Mesenchymal stem cell (in vitro differentiated cells and primary cell): ENCODE measurements at places on chromosomes 3 and 15.

DNA sequence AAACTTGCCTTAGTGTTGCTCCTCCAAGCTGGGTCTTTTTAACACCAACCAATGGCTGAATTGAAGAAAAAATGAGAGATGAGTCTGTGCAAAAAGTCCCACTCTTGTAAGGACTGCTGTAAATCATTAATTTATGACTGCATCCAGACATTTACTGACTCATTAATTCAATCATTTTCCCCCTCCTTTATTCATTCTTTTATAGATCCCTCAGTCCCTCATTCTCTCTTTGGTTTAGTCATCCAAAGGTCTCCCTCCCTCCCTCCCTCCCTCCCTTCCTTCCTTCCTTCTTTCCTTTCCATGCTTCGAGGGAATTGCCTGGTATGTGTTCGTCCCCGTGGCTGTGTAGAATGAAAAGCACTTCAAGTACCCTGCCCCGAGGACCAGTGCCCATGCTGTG lies 35.3 kb upstream of the MRPS22 start:
- peaks cover 43% of the 10 kb centered on the region for H3K4me1 ChIP-seq
- peak overlapping the region; percentile 99 for H3K27ac ChIP-seq
- no peaks in the 10 kb centered on the region for H3K36me3 ChIP-seq

GRCh38 chr3:116399701-116400226 lies 45.5 kb downstream of the LSAMP start:
- no peak overlapping the region for H3K4me3 ChIP-seq
- no peaks in the 10 kb centered on the region for H3K27me3 ChIP-seq
- no peaks in the 10 kb centered on the region for H3K4me1 ChIP-seq
- no peak overlapping the region for H3K27ac ChIP-seq
- H3K36me3 ChIP-seq = no peaks in the 10 kb centered on the region

DNA sequence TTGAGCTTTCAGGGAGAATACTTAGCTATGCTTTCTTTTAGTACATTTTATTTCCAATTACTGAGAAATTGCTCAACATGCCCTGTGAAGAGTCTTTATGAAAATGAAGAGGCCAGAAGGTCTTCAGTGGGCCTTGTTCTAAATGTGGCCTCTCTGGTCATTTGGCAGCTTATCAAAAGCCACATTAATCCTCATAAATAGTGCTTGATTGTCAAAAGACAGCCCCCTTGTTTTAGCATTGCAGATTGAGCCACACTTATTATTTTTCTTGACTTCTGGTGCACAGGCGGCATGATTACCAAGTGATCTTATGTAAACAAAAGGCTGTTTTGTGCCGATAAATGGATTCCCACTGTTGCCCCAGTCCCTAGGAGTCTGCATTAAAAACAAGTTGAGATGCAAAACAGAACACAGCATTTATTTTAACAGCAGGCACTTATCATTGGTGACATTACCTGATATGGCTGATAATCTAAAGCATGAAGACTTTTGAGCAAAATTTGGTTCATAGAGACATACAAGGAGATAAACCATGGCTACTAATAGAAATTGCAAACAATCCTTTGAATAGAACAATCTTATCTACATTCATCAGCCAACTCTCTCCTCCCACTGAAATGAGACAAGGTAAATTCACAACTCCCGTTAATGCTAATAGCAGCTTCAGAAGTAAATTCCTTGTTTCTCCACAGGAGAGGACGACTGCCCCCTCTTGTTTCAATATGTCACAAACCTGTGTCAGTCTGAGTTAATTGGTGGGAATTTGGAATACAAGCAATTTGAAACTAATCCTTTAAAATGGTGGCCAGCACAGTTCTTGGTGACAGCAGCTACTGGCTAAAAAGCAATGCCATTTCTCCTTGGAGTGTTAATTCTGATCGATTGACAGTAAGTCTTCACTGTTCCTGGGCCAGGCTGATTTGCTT lies 194.3 kb downstream of the NSUN3 start:
- no peaks in the 10 kb centered on the region for H3K36me3 ChIP-seq
- H3K27ac ChIP-seq = no peak overlapping the region
- no peaks in the 10 kb centered on the region for H3K27me3 ChIP-seq

- DNase-seq = no peak
- H3K27ac ChIP-seq = peak overlapping the region; percentile 83
- peak overlapping the region; percentile 75 for H3K4me3 ChIP-seq
- H3K27me3 ChIP-seq = no peaks in the 10 kb centered on the region
Measured at GRCh38 chr3:64687086-64687780, 567 bp downstream of the ADAMTS9 start.

DNA sequence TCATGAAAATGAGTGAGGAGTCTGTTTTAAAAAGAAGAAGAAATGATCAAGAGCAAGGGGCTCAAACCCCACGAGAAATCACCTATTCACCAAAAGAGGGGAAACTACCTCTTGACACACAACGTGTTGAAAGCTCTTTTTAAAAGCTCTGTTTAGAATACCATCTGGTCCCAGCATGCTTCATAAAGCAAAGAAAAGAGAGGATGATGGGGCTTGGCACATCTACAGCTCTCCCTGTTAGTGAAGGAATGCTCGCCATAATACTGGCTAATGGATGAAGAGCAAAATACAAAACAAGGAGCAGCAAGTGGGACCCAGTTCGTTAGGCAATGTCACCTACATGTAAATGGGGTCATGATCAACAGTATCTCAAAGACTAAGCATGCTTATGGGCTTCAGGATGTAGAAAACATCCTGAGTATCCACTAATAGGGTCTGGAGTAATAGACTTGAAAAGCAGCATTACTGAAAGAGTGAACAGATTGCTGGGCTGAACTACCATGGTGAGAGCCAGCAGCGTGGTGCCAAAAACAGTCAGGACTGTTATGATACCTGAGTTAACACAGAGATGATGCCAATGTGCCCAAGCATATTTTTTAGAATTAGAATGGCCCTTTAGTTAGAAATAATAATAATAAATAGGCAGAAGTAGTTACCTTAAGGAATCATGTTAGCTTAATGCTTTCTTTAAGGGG lies 159.7 kb upstream of the POU1F1 start:
- H3K27me3 ChIP-seq = no peaks in the 10 kb centered on the region
- no peak for DNase-seq
- no peaks in the 10 kb centered on the region for H3K36me3 ChIP-seq

GRCh38 chr3:52026041-52026440 lies 30.3 kb downstream of the DUSP7 start:
- H3K36me3 ChIP-seq = no peaks in the 10 kb centered on the region
- H3K27me3 ChIP-seq = no peaks in the 10 kb centered on the region

DNA sequence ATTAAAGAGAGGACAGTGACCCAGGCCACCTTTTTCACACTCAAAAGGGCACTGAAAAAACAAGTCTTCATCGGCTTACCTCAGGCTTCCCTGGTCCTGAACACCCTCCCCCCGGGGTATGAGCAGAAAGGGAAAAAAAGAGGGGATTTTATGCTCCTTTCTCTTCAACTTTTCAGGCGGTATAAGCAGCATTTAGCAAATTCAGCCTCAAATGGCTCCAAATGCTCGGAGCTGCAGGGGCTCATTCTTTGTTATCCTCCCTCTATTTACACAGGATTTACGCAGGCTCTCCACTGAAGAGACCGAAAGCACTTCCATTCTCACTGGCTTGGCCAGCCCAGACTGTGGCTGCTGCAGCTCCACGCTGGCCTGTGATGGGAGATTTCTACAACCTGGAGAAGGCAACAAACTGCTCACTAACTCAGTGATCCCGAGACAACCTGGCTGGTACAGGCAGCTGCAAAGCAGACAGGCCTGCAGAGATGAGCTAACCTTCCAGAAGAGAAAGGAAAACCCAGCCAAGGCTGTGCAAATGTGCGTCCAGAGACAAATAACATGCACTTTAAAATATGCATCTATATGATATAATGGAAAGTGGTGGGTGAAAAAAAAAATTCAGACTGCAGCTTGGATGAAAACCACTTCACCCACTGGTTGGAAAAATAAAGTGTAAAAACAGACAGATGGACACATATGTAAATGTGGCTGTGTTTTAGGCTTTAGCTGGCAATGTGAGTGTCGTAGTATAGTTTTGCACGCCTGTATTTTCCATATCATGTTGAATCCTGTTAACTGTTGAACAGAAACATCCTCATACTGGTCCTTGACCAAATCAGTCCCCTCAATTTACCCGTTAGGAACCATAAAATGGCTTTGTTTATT lies 54.2 kb downstream of the MEIS2 start:
- no peaks in the 10 kb centered on the region for H3K27me3 ChIP-seq
- H3K4me1 ChIP-seq = peaks cover 3% of the 10 kb centered on the region
- H3K4me3 ChIP-seq = no peak overlapping the region
- H3K36me3 ChIP-seq = no peaks in the 10 kb centered on the region
- DNase-seq = no peak

- peaks cover 2% of the 10 kb centered on the region for H3K27me3 ChIP-seq
- no peaks in the 10 kb centered on the region for H3K36me3 ChIP-seq
- peaks cover 7% of the 10 kb centered on the region for H3K4me1 ChIP-seq
Measured at GRCh38 chr3:193851941-193852674, 259.1 kb downstream of the OPA1 start.

- H3K4me3 ChIP-seq = no peak overlapping the region
- H3K4me1 ChIP-seq = no peaks in the 10 kb centered on the region
- H3K27ac ChIP-seq = no peak overlapping the region
Measured at GRCh38 chr3:140568131-140568530, 109.7 kb upstream of the TRIM42 start.

DNA sequence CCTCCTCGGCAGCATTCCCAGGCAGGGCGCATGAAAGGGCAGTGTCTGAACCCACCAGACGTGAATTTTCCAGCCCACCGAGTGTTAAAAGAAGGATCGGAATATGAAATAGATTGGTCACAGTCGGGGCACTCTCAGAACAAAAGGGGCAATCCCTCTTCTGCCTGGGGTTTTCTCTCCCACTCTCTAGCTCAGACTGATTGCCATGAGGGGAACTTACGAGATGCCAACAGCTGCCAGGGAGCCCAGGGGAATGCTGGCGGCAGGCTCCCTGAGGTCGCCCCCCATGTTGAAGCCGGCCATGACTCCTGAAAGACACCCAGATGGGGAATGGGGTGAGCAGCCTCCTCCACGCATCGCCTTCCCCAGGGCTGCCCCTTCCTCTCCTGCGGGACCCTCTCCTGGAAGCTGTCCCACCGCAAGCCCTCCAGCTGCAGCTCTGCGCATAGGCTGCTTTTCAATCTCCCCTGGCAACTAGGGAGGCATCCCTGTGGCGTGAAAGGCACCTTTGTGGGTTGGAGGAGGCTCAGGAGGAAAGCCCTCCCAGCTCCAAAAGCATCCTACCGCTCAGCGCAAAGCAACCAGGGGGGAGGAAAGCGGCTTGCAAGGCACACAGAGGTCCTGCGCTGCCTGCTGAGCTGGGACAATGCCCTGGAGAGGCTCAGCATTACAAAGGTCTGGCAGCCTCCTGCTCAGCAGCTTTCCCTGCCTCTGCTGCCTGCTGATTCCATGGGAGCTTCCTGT lies 64.8 kb upstream of the HEG1 start:
- no peaks in the 10 kb centered on the region for H3K36me3 ChIP-seq
- H3K4me1 ChIP-seq = peaks cover 21% of the 10 kb centered on the region
- no peak overlapping the region for H3K4me3 ChIP-seq
- no peaks in the 10 kb centered on the region for H3K27me3 ChIP-seq
- no peak overlapping the region for H3K27ac ChIP-seq

DNA sequence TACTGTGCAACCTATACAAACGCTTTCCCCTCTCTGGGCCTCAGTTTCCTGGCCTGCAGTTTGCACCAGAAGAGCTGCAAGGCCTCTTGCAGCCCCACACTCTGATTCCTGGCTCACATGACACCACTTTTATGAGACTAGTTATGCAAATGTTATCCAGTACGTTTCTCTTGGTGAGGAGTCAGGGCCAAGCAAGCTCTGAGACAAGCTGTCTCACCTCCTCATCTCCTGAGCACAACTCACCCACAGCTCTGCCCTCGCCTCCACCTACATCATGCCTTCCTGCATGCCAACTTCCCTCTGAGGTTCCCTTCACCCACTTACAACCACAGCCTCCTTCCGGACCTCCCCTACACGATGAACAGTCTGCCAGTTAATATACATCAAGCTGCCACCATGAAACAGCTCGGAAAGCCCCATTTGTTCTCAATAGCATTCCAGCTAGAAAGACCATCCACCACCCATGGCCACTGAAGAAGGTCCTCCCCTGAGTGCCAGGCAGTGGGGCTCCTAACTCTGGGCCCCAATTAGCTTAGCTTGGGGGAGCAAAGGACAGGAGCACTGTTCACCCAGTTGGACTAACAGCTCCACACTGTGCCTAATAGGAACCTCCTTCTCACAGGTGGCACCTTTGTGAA lies 25.0 kb downstream of the CRYGS start:
- H3K4me3 ChIP-seq = no peak overlapping the region
- H3K4me1 ChIP-seq = no peaks in the 10 kb centered on the region
- H3K36me3 ChIP-seq = no peaks in the 10 kb centered on the region

- H3K27ac ChIP-seq = peak overlapping the region; percentile 79
- peaks cover under 1% of the 10 kb centered on the region for H3K36me3 ChIP-seq
- H3K4me3 ChIP-seq = peak overlapping the region; percentile 99
- H3K4me1 ChIP-seq = peaks cover 15% of the 10 kb centered on the region
- H3K27me3 ChIP-seq = no peaks in the 10 kb centered on the region
Measured at GRCh38 chr3:125594581-125595011, 701 bp downstream of the OSBPL11 start.

DNA sequence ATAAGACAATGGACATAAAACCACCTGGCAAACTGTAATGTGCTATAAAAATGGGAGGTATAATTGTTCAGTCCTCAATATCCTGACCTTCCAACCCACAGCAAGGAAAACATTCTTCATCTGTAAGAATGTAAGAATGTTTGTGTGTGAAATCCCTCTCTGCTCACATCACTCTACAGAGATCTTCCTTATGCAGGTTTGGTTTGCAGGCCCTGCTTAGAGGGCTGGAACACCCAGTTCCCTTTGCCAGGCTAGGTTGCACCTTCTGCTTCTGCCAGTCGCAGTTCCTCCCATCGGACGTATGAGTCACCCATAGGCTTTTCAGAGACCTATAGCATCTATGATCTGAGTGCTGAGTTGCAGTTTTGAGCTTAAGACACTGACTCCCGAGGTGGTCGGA lies 24.1 kb upstream of the MINAR1 start:
- H3K36me3 ChIP-seq = peaks cover 15% of the 10 kb centered on the region
- no peak overlapping the region for H3K27ac ChIP-seq
- peak; percentile 6 for DNase-seq
- H3K4me1 ChIP-seq = peaks cover 2% of the 10 kb centered on the region
- H3K27me3 ChIP-seq = no peaks in the 10 kb centered on the region

DNA sequence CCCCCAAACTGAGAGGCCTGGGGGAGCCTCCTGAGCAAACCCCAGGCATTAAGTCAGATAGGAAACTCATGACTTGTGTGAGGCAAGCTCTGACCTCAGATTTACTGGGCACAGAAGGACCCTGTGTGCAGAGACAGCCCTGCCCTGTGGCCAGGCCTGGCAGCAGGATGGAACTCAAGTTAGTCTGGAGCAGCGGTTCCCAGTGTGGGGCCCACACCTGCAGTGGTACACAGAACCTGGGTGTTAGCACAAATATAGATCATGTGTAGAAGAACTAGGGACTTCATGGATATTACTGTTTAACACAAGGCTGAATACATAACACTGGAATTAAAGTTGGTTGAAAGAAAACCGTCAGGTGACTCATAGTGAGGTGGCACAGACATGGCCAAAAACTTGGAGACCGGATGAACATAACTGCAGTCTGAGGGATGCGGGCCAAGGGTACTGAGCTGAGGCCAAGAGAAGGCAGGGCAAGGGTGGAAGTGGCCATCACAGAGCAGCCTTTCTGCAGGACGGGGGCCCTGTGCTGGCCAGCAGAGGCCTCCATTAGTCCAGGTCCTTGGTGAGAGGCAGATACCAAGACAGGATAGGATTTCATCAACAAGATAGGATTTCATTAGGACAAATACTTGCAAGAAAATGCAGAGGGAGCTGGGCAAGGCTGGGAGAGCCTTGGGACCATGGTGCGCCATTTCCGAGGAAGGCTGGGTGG lies 40.9 kb downstream of the IRAK2 start:
- H3K36me3 ChIP-seq = peaks cover 51% of the 10 kb centered on the region
- no peak overlapping the region for H3K4me3 ChIP-seq
- peak overlapping the region; percentile 85 for H3K27ac ChIP-seq
- peaks cover 16% of the 10 kb centered on the region for H3K4me1 ChIP-seq
